ENCODE measurements at places on chromosomes 13 and 19.

GRCh38 chr13:30042272-30042671 is 191.9 kb upstream of the UBL3 start:
- no peak for DNase-seq

GRCh38 chr19:44782729-44783128 is 5.0 kb downstream of the CBLC start:
- DNase-seq = no peak

DNA sequence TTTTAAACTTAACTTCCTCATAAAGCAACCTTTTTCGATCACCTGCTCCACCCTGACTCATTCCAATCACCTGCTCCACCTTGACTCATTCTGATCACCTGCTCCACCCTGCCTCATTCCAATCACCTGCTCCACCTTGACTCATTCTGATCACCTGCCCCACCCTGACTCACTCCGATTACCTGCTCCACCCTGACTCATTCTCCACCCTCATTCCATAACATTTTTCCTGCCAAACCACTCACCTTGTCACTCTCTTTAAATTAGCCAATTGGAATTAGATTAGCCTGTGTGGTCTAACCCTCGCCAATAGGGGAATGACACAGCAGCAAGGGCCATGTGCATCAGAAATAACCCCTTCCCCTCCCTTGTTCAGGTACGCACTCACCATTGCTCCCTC is 31.9 kb upstream of the ZNF83 start:
- no peak for DNase-seq

GRCh38 chr13:64716936-64717335 is 2513.2 kb downstream of the PCDH9 start:
- DNase-seq = no peak

GRCh38 chr13:76622315-76623040 is 263.7 kb downstream of the KCTD12 start:
- no peak for DNase-seq

Measured in stimulated activated CD8-positive, alpha-beta memory T cell treated with anti-CD3 and anti-CD28 coated beads, Interleukin-7, amount 100 ng/mL, for 1 hour (primary cell).